ENCODE measurements at places on chromosomes 2 and 18.

GRCh38 chr18:63844254-63844653 lies 43.3 kb upstream of the SERPINB2 start:
- DNase-seq = no peak

DNA sequence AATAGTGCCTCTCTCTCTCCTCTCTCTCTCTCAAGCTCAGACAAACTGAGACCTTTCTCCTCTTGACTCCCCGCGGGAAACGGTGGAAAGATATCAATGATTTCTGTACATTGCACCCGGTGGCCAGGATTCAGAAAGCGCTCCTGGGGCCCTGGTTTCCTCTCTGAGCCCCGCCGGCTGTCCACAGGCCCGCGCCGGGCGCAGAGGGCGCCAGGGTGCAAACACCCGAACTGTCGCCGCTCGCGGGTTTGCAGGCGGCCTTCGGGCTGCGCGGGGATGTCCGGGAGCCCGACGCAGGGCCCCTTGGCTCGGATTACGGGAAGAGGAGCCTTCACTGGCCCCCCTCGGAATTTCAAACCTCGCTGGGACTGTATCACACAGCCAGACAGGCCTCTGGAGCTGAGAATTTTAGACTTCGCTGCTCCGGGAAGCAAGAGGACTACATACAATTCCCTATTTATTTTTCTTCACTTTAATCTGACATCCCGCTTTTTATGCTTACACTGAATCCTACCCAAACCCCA lies 5.2 kb upstream of the EN1 start:
- no peak for DNase-seq

- no peak for DNase-seq
Observed at GRCh38 chr18:78192054-78192453, 787.6 kb upstream of the SALL3 start.

DNA sequence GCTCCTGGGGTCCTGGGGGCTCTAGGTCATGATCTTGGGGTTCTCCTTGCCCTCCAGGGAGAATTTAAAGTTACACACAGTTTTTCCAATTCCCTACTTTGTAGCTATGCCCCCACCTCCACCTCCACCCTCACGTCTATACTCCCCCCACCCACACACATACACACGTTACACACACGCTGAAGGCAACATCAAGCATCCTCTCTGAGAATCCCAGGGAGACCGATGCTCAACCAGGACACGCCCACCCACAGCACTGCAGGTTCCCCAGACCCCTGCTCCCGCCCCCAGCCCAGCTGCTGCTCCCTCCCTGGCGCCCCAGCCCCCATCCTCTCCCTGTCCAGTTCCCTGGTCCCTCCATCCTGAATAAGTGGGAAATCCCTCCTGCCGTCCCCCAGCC lies 6.4 kb upstream of the TNS1 start:
- DNase-seq = no peak

DNA sequence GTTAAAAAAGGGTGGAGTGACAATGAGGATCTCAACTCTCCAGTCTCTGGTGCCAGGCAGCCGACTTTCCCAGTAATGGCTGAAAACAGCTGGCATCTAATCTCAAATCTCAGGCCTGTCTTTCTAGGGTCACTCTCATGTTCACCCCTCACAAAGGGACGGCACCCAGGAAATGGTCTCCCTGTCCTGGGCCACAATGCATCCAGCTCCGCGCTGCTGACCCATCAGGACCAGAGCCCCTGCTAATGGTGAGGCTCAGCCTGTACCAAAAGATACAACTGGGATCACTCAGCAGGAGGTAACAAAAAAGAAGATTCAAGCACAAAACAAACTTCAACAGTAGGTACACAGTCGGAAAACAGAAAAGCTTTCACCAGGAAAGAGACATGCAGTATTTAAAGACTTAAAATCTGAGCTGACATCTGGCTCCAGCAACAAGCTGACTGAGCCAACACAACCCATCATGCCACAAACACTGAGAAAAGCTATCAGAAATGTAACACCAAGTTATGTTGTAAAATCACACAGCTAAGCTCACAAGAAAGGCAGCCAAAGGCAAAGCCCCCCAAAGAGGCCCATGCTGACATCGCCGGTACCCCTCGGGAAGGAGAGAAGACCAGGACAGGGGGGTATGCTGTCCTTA lies 13.6 kb upstream of the KIDINS220 start:
- no peak for DNase-seq

DNA sequence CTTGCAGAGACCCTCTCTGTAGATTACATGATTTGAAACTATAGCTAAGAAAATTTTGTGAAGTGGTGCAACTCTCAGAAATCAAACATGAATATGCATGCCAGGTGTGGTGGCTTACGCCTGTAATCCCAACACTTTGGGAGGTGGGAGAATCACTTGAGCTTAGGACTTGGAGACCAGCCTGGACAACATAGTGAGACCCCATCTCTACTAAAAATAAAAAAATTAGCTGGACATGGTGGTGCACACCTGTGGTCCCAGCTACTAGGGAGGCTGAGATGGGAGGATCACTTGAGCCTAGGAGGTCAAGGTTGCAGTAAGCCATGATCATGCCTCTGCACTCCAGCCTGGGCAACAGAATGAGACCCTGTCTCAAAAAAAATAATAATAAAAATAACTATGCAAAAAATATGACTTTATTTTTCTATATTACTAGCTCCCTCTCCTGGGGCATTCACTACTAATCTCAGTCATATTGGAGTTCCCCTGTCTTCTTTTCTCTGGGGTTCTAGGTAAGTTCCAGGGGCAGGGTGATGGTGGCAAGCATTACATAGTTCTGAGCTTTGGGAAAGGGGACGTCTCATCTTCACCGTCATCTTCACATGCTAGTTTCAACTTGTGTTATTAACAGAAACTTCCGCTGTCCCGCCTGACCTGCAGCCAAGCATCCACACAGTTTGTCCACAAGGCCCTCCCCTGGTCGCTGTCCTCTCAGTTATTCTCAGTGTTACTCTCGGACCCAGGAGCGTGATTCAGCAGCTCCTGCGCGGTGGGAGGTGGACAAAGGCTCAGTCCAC lies 96.8 kb upstream of the MBOAT2 start:
- no peak for DNase-seq
